ENCODE measurements at places on chromosomes 4 and X. TPM values are rescaled to one million over a fixed set of nuclear protein-coding genes. Genes with fewer than 3 reads are reported as not detected.

GRCh38 chr4:156723951-156724668 lies 247.5 kb downstream of the PDGFC start:
- no peak for DNase-seq

The SHISA3 gene
- not detected for total RNA-seq

DNA sequence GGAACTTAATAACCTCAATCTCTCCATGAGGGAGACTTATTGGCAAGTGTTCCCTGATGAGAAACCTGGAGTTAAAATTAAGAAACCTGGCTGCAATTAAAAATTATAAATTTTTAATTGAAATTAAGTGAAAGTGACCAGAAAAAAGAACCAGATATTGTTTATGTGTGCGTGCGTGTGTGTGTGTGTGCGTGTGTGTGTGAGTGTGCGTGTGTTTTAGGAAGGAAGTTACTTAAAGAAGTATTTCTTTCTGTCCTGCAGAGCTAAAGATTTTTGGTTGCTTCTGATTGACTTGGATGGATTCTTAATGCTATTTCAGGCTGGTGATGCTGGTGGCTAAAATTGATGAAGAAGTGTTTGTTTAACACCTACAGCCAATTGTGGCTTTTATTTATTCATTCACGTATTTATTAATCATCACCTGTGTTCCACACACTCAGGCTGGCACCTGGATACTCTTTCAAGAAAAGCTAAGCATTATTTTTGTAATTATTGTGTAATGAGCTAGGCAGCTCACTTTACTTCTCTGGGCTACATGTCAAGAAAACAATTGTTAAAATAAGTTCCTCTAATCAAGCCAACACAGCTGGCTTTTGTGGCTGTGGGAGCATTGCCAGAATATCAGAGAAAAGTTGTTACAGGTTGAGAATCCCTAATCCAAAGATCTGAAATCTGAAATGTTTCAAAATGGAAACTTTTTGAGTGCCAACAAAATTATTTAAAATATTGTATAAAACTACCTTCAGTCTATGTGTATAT lies 68.5 kb downstream of the CEP44 start:
- DNase-seq, result no peak

The MAML3 gene
- total RNA-seq, result 3.8 TPM

The MAOA gene
- 3.3 TPM for total RNA-seq

The GPR82 gene
- total RNA-seq, result not detected

Data from Calu3 (cell line).